ENCODE measurements at places on chromosomes 7 and 10. TPM values are rescaled to one million over a fixed set of nuclear protein-coding genes. Genes with fewer than 3 reads are reported as not detected.

Gene CFAP58
- total RNA-seq: 0.42 TPM

Gene GRID2IP
- total RNA-seq: 2.2 TPM

Gene SLC26A4
- 0.17 TPM for total RNA-seq

Gene OR2A1
- 0.59 TPM for total RNA-seq

Gene GFRA1
- total RNA-seq: 18.0 TPM

Gene OR2A42
- total RNA-seq: not detected

Gene JCAD
- 14.7 TPM for total RNA-seq

Gene CNNM1
- total RNA-seq: 3.6 TPM

Gene PPP1R17
- not detected for total RNA-seq

Gene CRHR2
- not detected for total RNA-seq

Gene SYT15
- 4.1 TPM for total RNA-seq

Gene ITGB8
- 43.2 TPM for total RNA-seq

Gene PTPRN2
- total RNA-seq: 1.6 TPM

Gene EBF3
- total RNA-seq: 2.6 TPM

Gene HDAC9
- 4.0 TPM for total RNA-seq

Gene PRSS1
- 3.0 TPM for total RNA-seq

Gene DRGX
- not detected for total RNA-seq

Gene HOXA9
- 49.1 TPM for total RNA-seq

Gene HGF
- total RNA-seq: 1.2 TPM

Gene HOXA1
- 3.0 TPM for total RNA-seq

Gene TYW1B
- 4.3 TPM for total RNA-seq

Gene PALD1
- total RNA-seq: 6.1 TPM
